ENCODE measurements at places on chromosomes 7 and 10.

DNA sequence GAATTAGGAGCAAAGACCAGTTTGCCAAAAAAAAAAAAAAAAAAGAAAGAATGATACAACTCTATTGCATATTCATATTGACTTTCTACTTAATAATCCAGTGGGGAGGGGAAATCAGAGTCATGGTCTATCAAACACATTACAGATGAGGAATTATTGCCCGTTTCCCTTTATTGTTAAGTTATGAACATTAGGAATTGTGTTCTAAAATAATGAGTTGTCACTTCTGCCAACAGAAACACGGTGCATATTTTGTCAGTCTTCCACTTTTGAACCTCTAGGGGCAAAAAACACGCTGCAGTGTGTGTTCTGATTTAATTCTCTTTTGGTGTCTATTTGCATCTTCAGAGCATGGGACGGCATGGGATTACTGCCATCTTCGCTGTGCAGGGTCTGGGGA lies 115.7 kb upstream of the RHOBTB1 start:
- peak; percentile 89 for DNase-seq

- DNase-seq = no peak
Measured at GRCh38 chr10:131869344-131869743, 31.5 kb upstream of the PPP2R2D start.

- DNase-seq = no peak
Measured at GRCh38 chr10:21742740-21743412, 208.8 kb downstream of the MLLT10 start.

GRCh38 chr7:136183981-136184380 lies 206.8 kb upstream of the MTPN start:
- no peak for DNase-seq

DNA sequence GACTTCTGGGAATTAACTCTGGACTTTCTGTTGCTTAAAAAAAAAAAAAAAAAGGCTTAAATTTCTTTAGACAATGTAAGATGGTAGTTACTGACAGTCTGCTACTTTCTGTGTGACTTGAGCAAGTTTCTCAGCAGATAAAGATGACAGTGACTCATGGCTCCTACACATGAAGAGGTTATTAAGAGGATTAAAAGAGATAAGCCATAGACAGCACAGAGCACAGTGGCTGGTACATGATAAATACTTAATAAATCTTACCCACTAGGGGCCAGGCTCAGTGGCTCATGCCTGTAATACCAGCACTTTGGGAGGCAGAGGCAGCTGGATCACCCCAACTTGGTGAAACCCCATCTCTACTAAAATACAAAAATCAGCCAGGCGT lies 174.8 kb downstream of the JAZF1 start:
- DNase-seq = no peak

- peak; percentile 56 for DNase-seq
Measured at GRCh38 chr7:37916673-37917660, at the start of gene SFRP4. Gene SFRP4, minus strand, starts transcription at chr7:37916817. Its CDS starts 280 bp downstream, at chr7:37916537.

DNA sequence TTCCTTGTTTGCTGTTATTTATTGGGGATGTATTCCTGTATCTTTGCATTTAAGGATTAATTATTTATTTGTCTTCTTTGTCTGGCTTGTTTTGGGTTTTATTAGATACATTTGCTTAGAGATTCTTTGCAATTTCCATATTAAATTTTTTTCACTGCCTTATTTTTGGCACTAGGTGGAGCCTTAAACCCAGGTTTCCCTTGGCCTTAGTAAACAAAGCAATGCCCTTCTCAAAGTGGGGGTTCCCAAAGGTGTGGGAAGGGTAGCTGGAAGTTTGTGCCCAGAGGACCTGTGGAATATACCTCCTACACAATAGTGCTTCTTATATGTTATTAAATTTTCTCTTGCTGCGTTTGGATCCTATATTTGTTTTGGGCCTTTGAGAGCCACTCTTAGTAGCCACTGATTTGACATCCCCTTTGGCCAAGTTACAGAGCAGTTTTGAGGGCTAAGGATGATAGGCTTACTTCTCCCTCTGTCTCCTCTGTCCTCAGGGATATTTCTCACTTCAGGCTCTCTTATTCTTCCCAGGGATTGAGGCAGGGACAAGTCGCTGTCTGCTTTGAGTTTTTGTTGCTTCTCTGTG lies 162.3 kb downstream of the ITGB1 start:
- peak; percentile 55 for DNase-seq

- peak; percentile 3 for DNase-seq
Measured at GRCh38 chr7:3089493-3089892, 45.8 kb upstream of the CARD11 start.

DNA sequence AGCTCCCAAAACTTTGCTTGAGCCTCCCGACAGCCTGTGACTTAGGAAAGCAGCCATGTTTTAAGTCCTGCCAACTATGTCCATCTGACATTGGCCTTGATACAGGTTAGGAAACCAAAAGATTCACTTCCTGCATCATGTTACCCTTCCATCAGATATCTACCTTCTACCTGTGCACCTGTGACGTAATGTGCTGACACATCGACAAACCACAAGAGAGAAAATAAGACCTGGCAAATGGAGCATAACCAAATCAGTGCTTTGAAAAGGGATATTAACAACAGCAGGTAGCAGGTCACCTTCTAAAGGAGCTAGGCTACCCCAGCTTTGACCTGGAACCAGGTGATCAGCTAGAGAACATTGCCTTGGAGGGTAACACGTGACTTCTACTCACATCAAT lies 14.8 kb upstream of the PRR15 start:
- no peak for DNase-seq

- no peak for DNase-seq
Measured at GRCh38 chr7:92615861-92616260, 25.7 kb upstream of the FAM133B start.

DNA sequence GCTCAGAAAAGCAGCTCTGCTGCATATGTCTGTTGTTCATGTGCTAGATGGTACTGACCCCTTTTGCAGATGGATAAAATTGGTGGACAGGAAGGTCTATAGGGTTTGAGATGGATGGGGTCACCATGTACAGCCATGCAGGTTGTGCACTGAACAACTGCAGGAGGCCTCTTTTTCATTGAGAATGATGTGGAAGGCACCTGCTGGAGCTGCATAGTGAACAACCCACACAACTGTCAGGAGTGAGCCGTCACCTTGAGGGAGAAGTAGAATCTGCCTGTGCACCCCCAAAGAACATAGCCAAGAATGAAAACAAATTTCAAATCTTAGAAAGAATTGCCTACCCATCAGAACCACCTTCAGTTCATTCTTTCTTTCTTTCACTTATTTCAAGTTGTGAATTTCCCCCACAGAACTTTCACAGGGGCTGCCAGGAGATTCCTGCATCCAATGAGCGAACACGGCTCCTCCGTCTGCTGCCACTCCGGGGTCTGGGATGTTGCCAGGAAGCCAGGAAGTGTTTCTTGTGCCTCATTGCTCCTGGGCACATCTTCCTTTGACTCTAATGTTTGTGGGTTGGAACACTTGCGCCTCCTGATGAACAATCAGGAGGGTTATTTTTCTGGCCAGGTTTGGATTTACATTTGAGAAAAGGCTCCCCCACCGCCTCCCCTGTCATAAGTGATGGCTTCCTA lies 53.7 kb upstream of the DOCK1 start:
- DNase-seq = no peak

DNA sequence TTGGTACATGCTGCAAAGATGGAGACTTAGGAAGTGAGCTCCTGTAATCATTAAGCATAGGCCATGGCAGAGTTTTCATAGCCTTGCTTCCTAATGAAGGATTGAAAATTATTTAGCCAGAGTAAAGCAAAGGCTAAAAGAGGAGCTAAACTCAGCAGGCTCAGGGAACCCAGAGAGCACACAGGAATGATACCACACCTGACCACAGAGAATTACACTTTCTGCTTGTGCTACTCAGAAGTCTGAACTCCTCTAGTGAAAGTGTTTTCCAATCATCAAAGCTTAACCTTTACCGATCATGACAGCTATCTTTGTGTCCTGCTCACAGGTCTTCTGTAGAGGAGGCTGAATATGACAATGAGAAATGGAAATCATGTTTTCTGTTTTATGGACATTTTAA lies 347.7 kb downstream of the OTUD1 start:
- no peak for DNase-seq

GRCh38 chr10:17785276-17785930 lies 23.7 kb upstream of the MRC1 start:
- DNase-seq = no peak

GRCh38 chr10:123573236-123574108 lies 92.7 kb upstream of the GPR26 start:
- DNase-seq = peak; percentile 8

- DNase-seq = no peak
Measured at GRCh38 chr10:12540341-12540781, 191.0 kb downstream of the CAMK1D start.

GRCh38 chr10:112634096-112634830 lies 187.2 kb downstream of the VTI1A start:
- DNase-seq = no peak

DNA sequence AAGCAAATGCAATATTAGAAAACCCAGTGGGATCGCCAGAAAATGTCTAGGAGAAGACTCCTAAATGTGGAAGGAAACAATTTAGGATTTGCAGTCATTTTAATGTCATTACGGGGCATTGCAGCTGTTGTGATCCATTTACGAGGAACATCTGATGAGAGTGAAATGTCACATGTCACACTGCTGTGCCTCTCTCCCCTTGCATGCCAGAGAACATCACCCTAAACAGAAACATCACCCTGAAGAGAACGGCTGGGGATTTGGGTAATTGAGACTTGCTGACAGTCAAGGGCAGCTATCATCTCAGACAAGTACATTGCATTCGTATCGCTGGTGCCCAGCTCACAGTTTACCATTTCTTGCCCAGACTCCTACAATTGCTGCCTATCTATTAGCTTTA lies 785.7 kb upstream of the POM121L12 start:
- no peak for DNase-seq
